ENCODE measurements at places on chromosomes 12 and 14.
A peak's percentile ranks its signal among the peaks of the same experiment; 100 is the strongest.

GRCh38 chr12:120830052-120830940, 73.9 kb downstream of the SPPL3 start:
- no peak for DNase-seq

DNA sequence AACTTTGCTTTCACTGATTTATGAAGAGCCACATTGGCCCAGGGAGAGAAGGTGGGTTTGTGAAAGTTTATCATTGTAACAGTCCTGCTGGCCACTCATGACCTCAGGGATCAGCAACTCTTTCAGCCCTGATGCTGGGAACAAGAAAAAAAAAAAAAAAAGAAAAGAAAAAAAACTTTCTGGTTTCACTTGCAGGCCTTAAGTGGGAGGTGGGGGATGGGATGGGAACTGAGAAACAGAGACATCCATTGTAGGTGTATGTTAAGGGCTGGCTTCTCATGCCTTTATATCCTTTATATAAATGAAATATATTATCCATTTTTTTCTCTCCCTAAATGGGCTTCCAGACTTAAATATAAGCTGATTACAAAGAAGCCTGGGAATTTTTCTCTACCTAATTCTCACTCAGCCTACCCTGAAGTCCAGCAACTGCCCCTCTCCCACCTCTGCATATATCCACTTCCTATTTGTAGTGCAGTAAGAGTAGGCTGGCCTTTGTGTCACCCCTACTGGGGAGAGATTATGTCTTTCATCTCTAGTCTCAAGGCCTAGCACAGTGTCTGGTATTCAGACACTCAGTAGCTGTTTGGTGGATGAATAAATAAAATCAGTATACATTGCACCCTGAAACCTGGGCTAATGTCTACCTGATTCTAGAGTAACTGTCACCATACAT, 187.1 kb downstream of the KICS2 start:
- DNase-seq = no peak

DNA sequence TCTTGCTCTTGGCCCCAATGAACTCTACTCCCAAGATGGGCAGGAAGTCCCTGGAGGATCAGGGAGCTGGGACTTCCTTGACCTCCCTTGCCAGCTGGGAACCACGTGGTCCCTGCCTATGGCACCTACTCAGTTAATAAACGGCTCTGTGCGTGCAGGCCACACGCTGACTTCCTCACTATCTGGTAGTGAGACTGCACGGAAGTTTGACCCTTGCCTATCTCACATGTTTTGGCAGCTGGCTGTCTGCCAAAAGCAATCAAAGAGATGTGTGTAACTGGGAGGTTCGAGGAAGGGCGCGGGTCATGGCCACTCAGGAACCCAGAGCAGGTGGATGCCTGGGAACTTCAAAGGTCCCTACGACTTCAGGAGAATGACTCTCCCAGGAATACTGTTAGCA, 57.9 kb downstream of the RFLNA start:
- DNase-seq = no peak

- no peak for DNase-seq
Measured at GRCh38 chr14:71891185-71891584, 41.0 kb upstream of the RGS6 start.

DNA sequence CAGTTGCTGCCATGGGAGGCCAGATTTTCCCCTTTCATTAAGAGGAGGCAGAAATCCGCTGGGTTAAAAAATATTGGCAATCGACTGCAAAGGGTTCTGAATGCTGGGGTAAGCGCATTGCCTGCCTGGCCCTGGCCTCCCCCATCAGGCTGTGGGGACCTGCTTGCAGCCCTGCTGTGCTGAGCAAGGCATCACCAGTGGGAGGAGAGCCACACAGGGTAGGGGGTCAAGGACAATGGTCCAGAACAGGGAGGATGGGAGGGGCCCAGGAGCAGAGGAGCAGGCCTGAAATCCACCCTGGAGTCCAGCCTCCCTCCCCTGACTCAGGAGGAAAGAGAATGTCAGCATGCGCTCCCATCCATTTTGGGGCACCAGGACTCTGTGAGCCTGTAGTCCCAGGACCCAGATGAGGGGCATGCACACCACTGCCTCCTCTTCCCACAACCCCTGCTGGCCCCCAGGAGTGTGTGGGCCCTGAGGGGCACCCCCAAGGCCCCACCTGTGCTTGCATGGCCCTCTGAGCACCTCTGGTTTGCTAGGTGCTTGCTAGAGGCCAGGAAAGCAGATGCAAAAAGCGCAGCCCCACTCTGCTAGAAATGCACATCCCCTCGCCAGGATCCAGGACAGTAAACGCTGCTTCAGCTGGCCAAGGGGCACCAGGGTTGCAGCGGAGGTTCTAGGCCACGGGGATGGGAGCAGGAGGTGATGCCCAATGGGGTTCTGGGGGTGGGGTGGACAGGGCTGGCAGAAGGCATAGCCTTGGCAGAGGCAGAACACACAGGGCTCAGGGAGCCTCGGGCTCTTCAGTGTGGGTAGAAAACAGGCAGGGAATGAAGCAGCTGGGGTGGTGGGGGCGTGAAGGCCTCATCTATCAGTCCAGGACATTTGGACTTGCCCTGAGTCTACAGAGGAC, 14.6 kb downstream of the TESC start:
- DNase-seq = no peak

DNA sequence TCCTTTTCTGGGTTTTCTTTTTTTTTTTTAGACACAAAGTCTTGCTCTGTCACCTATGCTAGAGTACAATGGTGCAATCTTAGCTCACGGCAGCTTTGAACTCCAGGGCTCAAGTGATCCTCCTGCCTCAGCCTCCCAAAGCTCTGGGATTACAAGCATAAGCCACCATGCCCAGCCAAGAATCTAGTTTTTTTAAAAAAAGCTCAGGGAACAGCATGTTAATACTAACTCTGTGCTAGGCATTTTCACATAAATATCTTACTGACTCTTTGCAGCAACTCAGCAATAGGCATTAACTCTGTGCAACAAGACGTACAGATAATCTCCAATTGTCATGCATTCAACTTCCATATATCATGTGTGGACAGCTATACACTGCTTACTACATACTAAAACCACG, 97.4 kb downstream of the LLPH start:
- no peak for DNase-seq

- no peak for DNase-seq
Measured at GRCh38 chr12:91185421-91185820, 2.8 kb upstream of the DCN start.

DNA sequence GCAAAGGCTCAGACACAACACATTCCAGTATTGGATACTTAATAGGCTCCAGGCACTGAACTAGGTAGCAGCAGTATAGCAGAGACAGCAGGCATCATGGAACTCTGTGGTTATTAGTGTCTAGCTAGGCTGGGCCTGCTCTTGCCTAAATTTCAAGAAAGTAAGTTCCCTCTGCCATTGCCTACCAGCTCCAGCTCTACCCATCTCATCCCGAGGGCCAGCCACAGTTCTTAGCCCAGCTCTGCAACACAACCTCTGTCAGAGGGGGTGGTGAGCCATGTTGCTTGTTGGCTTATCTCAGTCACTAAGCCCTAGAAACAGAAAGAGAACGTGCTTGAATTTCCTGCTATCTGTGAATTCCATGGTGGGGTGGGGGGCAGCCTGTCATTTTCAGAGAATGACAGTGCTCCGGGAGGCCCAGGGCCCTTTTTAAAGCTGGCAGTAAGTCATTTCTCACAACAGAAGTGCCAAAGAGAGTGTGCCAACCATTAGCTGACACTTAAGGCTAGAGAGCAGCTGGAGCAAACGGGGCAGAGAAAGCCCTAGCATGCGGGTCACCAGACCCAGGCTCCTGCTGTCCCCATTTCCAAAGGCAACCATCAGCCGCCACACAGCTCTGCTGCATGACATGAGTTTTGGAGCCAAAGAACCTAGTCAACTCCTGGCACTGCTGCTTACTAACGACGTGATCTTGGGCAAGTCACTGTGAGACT, 105.9 kb downstream of the PRMT8 start:
- no peak for DNase-seq

GRCh38 chr12:100823963-100824362, 29.4 kb downstream of the ANO4 start:
- DNase-seq = no peak

- DNase-seq = no peak
Measured at GRCh38 chr14:23562822-23563472, 4.6 kb downstream of the AP1G2 start.

- no peak for DNase-seq
Measured at GRCh38 chr12:98127336-98127679, 388.1 kb upstream of the TMPO start.

- DNase-seq = no peak
Measured at GRCh38 chr12:82627799-82628198, 58.9 kb upstream of the TMTC2 start.

- no peak for DNase-seq
Measured at GRCh38 chr14:29215853-29216252, 449.3 kb downstream of the FOXG1 start.

DNA sequence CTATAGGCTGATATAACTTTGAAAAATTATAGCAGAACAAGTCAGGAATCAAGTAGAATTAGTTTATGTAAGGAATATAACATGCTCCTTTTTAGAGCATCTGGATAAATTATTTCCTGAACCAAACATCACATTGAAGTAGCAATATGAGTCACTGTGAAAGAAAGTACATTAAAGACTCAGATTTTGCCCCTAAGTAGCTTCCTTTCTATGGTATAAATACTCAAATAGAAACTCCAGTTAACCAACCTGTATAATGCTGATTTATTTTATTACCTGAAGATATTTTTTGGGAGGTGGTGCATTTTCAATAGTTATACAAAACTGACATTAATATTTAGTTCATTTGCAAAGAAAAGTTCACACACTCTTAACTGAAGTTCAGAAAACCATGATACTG, 312.1 kb downstream of the ITPR2 start:
- no peak for DNase-seq

DNA sequence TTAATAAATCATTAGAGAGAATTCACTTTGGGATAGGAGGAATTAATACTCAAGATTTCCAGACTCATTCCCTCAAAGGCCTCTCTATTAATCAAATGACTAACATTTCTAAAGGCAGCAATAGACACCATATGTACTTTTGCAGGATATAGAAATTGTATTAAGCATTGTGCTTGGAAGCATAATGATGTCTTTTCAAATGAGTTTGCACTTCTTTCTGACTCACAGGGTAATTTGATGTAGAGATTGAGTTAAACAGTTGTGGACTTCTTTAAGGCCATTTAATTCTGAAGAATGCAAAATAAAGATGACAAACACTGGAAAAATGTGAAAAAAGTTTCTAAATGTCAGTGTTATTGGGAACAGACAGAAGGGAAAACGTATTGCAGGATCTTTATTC, 63.4 kb upstream of the CSRP2 start:
- no peak for DNase-seq

DNA sequence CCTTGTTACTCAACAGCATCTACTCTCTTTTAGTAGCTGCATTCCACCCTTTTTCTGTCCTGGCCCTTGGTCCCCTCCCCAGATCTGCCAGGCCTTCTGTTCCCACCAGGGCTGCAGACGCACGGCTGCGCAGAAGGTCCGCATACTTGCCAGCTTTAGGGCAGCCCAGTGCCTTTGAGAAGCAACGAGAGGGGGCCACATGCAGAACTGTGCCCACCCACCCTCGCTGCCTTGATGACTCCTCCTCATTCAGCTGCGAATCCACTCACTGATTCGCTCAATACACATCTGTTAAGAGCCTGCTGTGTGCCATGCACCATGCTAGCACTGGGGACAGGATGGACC, 39.2 kb downstream of the PRIMA1 start:
- no peak for DNase-seq

DNA sequence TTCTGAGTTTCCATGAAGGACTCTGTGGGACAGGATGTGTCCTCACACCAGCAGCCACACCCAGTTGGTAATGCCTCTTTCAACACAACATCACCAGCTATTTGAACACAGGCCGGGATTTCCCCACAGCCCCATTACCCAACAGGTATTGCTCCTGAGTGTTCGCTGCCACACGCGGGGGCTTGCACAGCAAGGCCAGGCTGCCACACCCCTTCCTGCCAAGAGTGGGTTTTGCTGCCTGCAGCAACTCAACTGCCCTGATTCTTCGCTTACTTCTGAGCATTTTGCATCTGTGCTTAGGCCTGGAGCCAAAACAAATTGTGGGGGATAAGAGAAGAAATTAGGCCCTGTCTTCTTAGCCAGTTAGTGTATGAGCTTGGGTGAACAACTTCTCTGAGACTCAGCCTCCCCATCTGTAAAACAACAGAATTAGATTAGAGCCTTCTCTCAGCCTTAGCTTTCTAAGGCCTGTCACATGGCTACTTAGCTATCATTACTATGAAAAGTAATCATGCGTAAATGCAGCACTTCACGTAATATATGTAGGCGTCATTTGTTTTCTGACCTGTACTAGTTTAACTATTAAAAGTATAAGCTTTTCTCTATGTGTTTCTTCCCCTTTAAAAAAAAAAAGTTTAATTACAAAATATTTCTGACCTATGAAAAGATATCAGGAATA, 20.0 kb downstream of the CKAP4 start:
- no peak for DNase-seq

GRCh38 chr12:46360370-46360769, 12.2 kb downstream of the SLC38A2 start:
- DNase-seq = no peak

- peak; percentile 15 for DNase-seq
Measured at GRCh38 chr14:35944847-35945246, 118.7 kb downstream of the BRMS1L start.

- DNase-seq = no peak
Measured at GRCh38 chr12:108816652-108817335, 40.6 kb downstream of the SSH1 start.

GRCh38 chr12:47762850-47763465, 4.3 kb upstream of the RAPGEF3 start:
- DNase-seq = no peak

DNA sequence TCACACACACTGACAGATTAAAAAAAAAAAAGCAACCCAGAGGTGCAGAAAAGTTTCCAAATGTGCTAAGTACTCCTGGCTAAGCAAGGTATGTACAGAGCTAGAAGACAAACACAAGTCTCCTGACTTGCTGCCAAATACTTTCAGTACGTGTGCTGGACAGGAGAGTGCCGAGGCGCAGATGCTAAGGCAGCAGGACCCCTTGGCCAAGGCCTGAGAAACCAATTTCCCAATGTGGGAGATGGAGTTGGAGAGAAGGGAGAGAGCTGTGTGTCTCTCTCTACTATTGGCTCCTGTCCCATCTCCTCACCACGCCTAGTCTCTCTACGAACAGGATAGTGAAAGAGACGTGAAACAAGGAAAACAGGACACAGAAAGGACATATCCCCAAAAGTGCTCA, 5.3 kb downstream of the SPRYD3 start:
- no peak for DNase-seq

DNA sequence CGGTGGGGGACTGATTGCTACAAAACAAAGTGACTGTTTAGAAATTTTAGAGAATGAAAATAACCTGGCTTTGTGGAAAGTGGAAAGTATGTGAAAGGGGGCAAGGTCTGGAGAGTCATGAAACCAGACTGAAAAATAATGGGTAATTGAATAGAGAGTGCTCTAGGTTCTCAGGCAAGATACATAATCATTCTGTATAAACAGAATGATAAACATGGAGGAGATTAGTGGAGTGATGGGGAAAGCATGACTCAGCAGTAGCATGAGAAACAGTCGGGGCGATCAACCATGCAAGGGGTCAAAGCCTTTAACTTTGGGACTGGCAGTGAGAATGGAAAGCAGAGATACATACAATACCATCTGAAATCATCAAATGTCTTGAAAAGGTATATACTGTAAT, 332.5 kb downstream of the CCER1 start:
- DNase-seq = no peak
